ENCODE measurements at places on chromosomes 13 and 19.

- DNase-seq: peak; percentile 95
Measured at GRCh38 chr19:3176715-3177501, 1.7 kb upstream of the S1PR4 start.

- DNase-seq: no peak
Measured at GRCh38 chr13:110938662-110939421, 24.0 kb upstream of the ANKRD10 start.

- no peak for DNase-seq
Measured at GRCh38 chr13:114108894-114109293, 23.5 kb downstream of the RASA3 start.

GRCh38 chr13:28495538-28496187 is 735 bp upstream of the FLT1 start:
- no peak for DNase-seq

- DNase-seq: no peak
Measured at GRCh38 chr13:51556740-51557139, 27.5 kb upstream of the WDFY2 start.

Data from ELR (cell line).